SJSA1 (cell line): ENCODE measurements at places on chromosomes 11 and 22. TPM values are rescaled to one million over a fixed set of nuclear protein-coding genes. Genes with fewer than 3 reads are reported as not detected.

SCARF2 gene
- total RNA-seq = 50.5 and 56.5 TPM in 2 replicates

ROBO4 gene
- total RNA-seq = 0.97 and 2.8 TPM in 2 replicates

CD248 gene
- 576 and 629 TPM in 2 replicates for total RNA-seq

KRTAP5-7 gene
- total RNA-seq = not detected in 2 replicates

OR51B4 gene
- total RNA-seq = not detected in 2 replicates

SAMM50 gene
- total RNA-seq = 39.8 and 46.3 TPM in 2 replicates

SLC43A3 gene
- 49.5 and 62.2 TPM in 2 replicates for total RNA-seq

GLB1L2 gene
- total RNA-seq = not detected in 2 replicates

LARGE2 gene
- total RNA-seq = not detected in 2 replicates

IGSF22 gene
- total RNA-seq = not detected in 2 replicates

BIRC3 gene
- 0.68 and 5.3 TPM in 2 replicates for total RNA-seq

PANX3 gene
- total RNA-seq = not detected in 2 replicates

ANO1 gene
- total RNA-seq = 0.72 and 1.4 TPM in 2 replicates

CDHR5 gene
- not detected in 2 replicates for total RNA-seq

BRSK2 gene
- 0.06 and 0.55 TPM in 2 replicates for total RNA-seq
